ENCODE measurements at places on chromosomes 11 and 22. TPM values are rescaled to one million over a fixed set of nuclear protein-coding genes. Genes with fewer than 3 reads are reported as not detected.

Gene PATE2
- total RNA-seq = 0.13 TPM

Gene KCNE3
- 1.2 TPM for total RNA-seq

Gene RAB39A
- total RNA-seq = not detected

Gene TRIM51
- not detected for total RNA-seq

Gene GAL3ST1
- total RNA-seq = 0.13 TPM

Gene LIPT2
- total RNA-seq = 2.2 TPM

Gene DDI1
- not detected for total RNA-seq

Gene BAIAP2L2
- total RNA-seq = 0.65 TPM

Gene RBM4
- total RNA-seq = 86.1 TPM

Gene OR4A16
- total RNA-seq = not detected

Gene UPK3A
- not detected for total RNA-seq

Gene ROBO4
- 0.26 TPM for total RNA-seq

Gene ZNF280A
- total RNA-seq = under 0.01 TPM

Gene CCS
- total RNA-seq = 39.3 TPM

Gene ALX4
- total RNA-seq = under 0.01 TPM

Gene RRAS2
- total RNA-seq = 88.3 TPM

Gene CSNK1E
- total RNA-seq = 84.9 TPM

Gene EIF3L
- total RNA-seq = 393 TPM

Gene MAPK8IP2
- total RNA-seq = 0.86 TPM

Gene KCNJ11
- total RNA-seq = not detected

Measured in articular chondrocyte of knee joint (primary cell).